Effector CD4-positive, alpha-beta T cell (primary cell): ENCODE measurements at places on chromosomes 16 and 17.

GRCh38 chr17:78723001-78723796 is 58.9 kb downstream of the CYTH1 start:
- no peak for DNase-seq

GRCh38 chr17:69093995-69094394 is 33.3 kb upstream of the ABCA9 start:
- DNase-seq = no peak

GRCh38 chr16:83568345-83568744 is 239.4 kb upstream of the HSBP1 start:
- no peak for DNase-seq

DNA sequence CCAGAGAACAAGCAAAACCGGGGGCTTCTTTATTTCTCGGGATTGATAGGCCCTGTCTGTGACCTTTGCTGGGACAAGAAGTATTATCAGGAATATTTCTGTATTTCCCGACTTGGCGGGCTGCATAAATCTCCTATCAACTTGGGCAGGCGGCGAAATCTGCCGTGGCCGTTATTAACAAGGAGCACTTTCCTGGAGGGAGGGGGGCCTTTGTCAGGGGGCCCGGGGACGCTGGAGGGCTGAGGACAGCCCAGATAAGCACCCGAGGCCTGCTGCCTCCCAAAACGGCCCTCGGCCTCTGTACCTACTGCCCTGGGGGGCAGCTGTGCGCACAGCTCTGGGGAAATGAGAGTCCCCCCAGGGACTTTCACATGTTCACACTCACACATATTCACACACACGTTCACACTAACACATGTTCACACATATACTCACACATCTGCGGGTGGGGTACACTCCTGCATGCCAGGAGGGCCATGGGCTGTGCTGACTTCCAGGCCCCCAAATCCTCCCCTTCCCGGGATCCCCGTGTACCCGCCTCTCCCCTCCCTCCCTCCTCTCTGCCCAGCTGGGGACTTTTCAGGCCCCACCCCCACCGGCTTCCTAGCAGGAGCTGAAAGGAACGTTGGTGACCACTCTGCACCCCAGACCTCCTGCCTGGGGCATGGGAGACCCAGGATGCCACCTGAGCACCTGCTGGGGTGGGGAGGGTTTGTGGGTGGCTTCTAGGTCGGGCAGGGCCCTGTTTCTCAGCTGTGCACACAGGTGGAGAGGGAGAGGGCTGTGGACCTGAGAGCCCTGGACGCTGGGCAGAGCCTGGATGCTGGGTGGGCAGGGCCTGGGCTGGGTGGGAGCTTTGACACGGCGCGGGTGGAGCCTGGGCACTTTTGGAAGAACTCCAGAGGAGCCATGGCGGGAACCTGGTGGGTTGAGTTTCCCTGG is 24.3 kb upstream of the GSE1 start:
- no peak for DNase-seq
